Activated CD4-positive, alpha-beta T cell treated with anti-CD3 and anti-CD28 coated beads, Interleukin-2, amount 10 ng/mL, durations not matched to agents 24 days and 14 days (primary cell): ENCODE measurements at places on chromosomes 4 and X.
A peak's percentile ranks its signal among the peaks of the same experiment; 100 is the strongest.

GRCh38 chr4:83644677-83645659 lies 109.1 kb downstream of the GPAT3 start:
- peak; percentile 82 for DNase-seq

DNA sequence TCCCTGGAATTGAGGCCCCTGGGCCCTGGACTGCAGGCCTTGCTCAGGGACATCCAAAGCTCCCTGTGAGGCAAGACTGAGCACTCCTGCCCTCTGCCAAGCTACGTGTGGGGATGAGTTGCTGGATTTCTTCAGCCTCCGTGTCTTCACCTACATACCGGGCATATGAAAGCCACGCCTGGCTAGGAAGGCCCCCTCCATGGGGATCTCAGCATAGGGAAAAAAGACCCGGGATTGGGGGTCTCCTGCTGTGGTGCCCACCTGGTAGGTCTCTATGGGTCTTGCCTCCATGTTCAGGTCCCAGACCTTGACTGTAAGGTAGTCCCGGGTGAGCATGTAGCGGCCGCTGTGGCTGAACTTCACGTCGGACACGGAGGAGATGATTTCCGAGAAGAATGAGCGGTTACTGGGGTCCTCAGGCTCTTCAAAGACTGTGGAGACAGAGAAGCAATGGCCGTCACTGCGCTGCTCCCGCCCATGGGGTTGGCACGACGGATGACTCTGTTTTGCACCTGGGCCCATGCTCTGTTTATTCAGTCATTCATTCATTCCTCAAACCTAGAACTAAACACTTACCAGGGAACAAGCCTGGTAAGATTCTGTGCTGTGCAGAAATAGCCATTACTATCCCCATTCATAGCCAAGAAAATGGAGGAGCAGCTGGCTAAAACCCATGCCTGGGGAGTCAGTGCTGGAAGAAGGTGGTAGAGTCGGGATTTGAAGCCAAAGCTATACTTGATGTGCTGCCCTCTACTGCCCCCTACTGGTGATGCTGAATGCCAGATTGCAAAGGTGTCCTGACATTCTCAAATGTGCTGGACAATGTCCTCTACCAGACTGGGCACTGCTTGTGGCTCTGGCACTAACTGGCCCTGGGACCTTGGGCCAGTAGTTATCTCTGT lies 63.9 kb downstream of the WFS1 start:
- peak; percentile 66 for DNase-seq

DNA sequence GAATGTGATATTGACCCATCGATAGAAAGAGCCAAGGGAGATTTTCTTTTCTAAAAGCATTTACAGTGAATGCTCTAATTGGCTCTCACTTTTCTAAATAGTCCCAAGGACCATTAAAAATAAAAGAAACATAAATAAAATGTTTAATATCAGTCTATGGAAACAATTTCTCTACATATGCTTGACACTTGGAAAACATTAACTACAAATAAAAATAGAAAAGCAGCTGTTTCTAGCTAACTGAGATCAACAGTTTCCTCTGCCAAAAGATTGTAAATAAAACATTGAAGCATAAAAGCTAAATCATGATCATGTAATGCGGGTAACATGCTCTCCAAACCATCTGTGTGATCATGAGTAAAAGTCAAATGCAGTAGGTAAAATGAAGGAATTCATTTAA lies 49.7 kb downstream of the CORIN start:
- DNase-seq = no peak

GRCh38 chrX:39152106-39152649 lies 350.9 kb downstream of the MID1IP1 start:
- DNase-seq = peak; percentile 76
